Mesendoderm (in vitro differentiated cells): ENCODE measurements at places on chromosomes 3 and 15.

GRCh38 chr15:99478977-99479376, 86.8 kb upstream of the MEF2A start:
- peaks cover 5% of the 10 kb centered on the region for H3K4me1 ChIP-seq
- no peak overlapping the region for H3K27ac ChIP-seq
- H3K36me3 ChIP-seq: no peaks in the 10 kb centered on the region
- no peak for DNase-seq
- H3K4me3 ChIP-seq: no peak overlapping the region

- H3K4me1 ChIP-seq: no peaks in the 10 kb centered on the region
- no peak overlapping the region for H3K27ac ChIP-seq
- H3K36me3 ChIP-seq: no peaks in the 10 kb centered on the region
- H3K27me3 ChIP-seq: no peaks in the 10 kb centered on the region
Measured at GRCh38 chr15:53512029-53512428, 247.4 kb downstream of the WDR72 start.

DNA sequence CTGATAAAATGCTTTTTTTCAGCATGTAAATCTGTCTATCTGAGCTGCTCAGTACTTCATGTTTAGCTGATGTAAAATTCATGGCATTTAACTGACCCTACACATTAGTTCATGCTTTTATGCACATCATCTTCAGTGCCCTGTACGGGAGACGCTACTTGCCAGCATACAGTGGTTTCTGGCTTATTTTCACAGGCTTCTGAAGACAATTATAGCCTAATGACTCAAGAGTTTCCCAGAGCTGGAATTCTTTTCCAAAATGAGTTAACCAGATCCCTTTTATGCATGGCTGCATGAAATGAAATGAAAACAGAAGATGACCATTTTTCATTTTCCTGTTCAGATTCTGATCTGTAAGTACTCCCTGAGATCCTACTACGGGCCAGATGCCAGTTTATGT, 1061.5 kb downstream of the ROBO2 start:
- H3K4me1 ChIP-seq: no peaks in the 10 kb centered on the region
- no peak overlapping the region for H3K4me3 ChIP-seq
- H3K36me3 ChIP-seq: no peaks in the 10 kb centered on the region
- H3K27me3 ChIP-seq: no peaks in the 10 kb centered on the region
- DNase-seq: no peak

GRCh38 chr3:73718326-73719110, 93.8 kb upstream of the PDZRN3 start:
- no peaks in the 10 kb centered on the region for H3K27me3 ChIP-seq

- peak; percentile 77 for DNase-seq
- peaks cover 14% of the 10 kb centered on the region for H3K36me3 ChIP-seq
- no peak overlapping the region for H3K27ac ChIP-seq
- no peaks in the 10 kb centered on the region for H3K4me1 ChIP-seq
- H3K27me3 ChIP-seq: no peaks in the 10 kb centered on the region
Measured at GRCh38 chr15:43769584-43770228, 7.1 kb downstream of the ELL3 start.

GRCh38 chr3:65508750-65509422, 529.8 kb downstream of the MAGI1 start:
- no peak overlapping the region for H3K4me3 ChIP-seq
- no peaks in the 10 kb centered on the region for H3K4me1 ChIP-seq
- H3K27me3 ChIP-seq: no peaks in the 10 kb centered on the region
- no peak overlapping the region for H3K27ac ChIP-seq
- peak; percentile 41 for DNase-seq
- H3K36me3 ChIP-seq: no peaks in the 10 kb centered on the region

DNA sequence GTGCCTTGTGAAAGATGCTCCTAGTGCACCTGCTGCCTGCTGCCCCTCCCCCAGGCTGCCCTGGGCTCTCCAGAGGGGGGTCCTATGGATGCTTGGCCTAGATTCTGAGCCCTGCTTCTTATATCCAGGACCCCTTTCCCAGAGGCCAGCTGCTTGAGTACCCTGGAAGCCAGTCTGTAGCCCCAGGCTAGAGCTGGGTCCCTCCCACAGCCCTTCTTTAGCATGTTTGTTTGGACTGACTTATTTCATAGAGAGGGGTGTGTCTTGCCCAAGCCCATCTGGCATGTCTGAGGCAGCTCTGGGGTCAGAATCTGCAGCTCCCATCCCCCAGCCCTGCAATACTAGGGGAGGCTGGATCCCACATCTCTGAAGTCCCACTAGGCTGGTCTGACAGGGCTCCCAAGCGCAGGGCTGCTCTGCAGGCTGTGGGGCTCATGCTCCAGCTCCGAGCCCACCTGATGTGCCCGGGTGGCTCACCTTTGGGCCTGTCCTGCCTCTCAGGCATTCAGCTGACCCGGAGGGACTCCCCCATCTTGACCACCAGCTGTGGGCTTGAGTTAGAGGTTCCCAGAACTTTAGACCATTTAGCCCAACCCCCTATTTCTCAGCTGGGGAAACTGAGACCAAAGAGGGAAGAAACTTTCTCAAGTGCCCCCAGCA, 3.1 kb downstream of the CHRNB4 start:
- no peak overlapping the region for H3K27ac ChIP-seq
- no peaks in the 10 kb centered on the region for H3K27me3 ChIP-seq

DNA sequence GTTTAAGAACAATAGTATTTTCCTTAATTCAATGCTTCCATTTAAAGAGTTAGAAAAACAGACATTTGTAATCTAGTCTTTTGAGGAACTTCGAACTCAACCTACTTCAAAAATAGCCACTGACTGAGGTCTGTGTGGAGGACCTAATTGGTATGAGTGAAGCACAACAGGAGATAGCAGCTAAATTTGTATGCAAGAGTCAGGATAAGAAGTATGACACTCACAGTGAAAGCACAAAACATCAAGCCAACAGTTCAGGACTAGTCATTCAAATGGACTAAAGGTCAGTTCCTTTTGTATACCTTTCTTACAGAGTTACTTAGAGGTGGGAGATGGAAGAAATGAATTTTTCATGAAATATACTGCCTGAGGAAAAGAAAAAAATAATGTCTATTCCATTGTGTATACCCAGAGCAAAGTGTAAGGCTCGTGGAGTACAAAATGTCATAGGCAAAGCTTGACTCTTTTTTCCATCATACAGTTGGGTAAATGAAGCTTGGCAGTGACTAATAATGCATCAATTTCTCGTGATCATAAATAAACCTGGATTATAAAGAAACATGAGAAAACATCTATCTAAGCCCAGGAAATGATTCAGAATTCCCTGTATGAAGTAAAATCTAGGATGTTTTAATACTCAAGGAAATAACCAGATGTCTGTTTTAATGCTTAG, 1005.2 kb upstream of the CADM2 start:
- no peak overlapping the region for H3K4me3 ChIP-seq
- no peaks in the 10 kb centered on the region for H3K27me3 ChIP-seq
- no peaks in the 10 kb centered on the region for H3K36me3 ChIP-seq
- DNase-seq: no peak
- no peaks in the 10 kb centered on the region for H3K4me1 ChIP-seq

GRCh38 chr3:138935863-138936740, 10.8 kb downstream of the FOXL2 start:
- peaks cover 3% of the 10 kb centered on the region for H3K4me1 ChIP-seq
- DNase-seq: peak; percentile 82
- H3K36me3 ChIP-seq: no peaks in the 10 kb centered on the region
- no peak overlapping the region for H3K27ac ChIP-seq
- H3K27me3 ChIP-seq: peaks cover 40% of the 10 kb centered on the region

GRCh38 chr3:122576174-122576940, 1.1 kb upstream of the PARP15 start:
- DNase-seq: no peak
- no peak overlapping the region for H3K4me3 ChIP-seq
- no peaks in the 10 kb centered on the region for H3K4me1 ChIP-seq
- no peaks in the 10 kb centered on the region for H3K36me3 ChIP-seq
- H3K27ac ChIP-seq: no peak overlapping the region

DNA sequence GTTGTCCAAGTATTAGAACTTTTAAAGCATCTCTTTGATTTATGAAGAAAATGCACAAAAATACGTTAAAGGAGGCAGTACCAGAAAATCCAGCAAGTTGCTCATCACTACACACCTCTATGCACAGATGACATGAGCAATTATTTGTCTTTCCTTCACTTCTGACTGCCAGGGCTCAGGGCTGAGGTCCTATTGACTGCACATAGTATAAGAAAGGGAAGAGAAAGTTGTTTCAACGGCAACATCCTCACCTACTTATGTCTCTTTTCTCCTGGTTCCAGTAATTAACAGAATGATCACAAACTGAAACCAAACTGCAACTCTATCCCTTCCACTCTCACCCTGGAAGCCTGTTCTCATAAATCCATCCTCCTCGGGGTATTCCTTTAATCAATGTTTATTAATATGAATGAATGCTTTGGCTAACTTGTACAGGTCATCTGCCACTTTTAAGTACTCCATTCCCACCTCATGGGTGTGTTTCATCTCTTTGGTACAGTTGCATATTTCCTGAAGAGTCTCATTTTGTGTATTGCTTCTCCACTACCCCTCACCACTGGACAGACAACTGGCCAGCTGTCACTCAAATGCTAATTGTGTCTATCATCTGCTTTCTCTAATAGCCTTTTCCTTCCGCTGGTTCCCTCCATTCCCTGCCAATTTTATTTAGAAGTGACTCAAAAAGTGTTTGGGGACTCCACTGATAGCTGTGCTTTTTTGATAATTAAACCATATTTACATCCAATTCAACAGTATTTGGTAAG, 34.5 kb downstream of the RAB27A start:
- no peaks in the 10 kb centered on the region for H3K27me3 ChIP-seq
- no peak overlapping the region for H3K4me3 ChIP-seq
- H3K27ac ChIP-seq: no peak overlapping the region
- peaks cover 5% of the 10 kb centered on the region for H3K4me1 ChIP-seq
- no peaks in the 10 kb centered on the region for H3K36me3 ChIP-seq

DNA sequence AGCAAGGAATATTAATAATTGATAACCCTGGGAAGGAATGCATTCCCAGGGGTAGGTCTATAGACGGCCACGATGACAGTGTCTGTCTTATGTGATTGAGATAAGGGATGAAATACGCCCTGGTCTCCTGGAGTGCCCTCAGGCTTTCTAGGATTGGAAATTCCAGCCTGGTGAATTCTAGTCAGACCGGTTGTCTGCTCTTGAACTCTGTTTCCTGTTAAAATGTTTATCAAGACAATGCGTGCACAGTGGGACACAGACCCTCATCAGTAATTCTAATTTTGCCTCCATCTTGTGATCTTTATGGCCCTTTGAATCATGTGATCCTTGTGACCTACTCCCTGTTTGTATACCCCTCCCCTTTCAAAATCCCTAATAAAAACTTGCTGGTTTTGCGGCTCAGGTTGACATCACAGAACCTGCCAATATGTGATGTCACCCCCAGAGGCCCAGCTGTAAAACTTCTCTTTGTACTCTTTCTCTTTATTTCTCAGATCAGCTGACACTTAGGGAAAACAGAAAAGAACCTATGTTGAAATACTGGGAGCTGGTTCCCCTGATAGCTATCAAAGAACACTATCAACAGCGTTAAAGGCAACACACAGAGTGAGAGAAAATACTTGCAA, 183.3 kb downstream of the PDE8A start:
- H3K36me3 ChIP-seq: no peaks in the 10 kb centered on the region
- H3K27ac ChIP-seq: no peak overlapping the region
- H3K4me3 ChIP-seq: no peak overlapping the region

DNA sequence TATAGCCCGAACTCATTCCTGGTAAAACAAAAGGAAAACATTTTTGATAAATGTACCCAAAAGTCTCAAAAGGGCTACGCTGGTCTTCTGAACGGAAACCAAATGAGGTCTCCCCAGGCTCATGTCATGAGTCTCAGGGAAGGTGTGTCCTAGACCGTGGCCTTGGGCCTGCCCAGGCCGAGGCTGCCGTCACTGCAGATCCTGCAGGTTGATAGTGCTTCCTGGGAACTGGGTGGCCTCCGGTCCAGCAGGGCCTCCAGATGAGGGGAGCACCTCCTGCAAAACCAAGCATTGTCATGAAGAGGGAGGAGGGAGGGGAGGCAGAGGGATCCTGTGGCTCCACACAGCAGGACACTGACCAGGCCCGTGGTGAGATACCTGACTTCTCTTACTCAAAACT, 37.5 kb downstream of the ZXDC start:
- H3K4me3 ChIP-seq: no peak overlapping the region
- H3K27ac ChIP-seq: no peak overlapping the region
- DNase-seq: no peak
- H3K27me3 ChIP-seq: no peaks in the 10 kb centered on the region
- no peaks in the 10 kb centered on the region for H3K4me1 ChIP-seq
- H3K36me3 ChIP-seq: peaks cover 1% of the 10 kb centered on the region

DNA sequence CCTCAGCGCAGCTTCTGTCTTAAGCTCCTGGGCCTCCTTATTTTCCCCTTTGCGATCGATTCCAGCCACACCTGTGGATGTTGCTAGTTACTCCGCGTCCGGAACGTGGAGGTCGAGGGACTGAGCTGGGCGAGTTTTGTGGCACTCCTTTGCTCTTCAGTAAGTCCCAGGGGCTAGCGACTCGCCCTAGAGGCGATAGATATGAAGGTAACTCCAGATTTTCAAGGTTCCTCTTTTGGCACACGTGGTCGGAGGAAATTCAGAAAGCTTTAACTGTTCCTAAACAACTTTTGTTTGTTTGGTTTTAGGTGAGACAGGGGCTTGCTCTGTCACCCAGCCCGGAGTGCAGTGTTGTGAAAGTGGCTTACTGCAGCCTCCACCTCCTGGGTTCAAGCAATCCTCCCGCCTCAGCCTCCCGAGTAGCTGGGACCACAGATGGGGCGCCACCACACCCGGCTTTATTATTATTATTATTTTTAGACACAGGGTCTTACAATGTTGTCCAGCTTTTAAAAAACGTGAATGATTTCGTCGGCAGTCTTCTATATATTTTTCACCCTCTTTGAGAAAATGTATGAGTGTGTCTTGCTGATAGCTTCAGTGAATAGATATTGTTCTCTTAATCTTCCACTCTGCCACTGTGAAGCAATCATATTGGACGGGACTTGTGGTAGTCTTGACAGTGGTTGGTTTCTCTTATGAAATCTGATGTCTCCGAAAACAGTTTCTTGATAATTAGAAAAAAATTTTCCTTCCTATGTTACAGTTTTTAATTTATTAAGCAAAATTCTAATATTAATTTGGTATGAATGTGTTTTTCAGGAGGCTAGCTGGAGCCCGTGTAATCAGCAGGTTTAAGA, 785 bp downstream of the MFSD1 start:
- H3K27ac ChIP-seq: no peak overlapping the region
- H3K4me1 ChIP-seq: no peaks in the 10 kb centered on the region
- peak overlapping the region; percentile 76 for H3K4me3 ChIP-seq
- no peak for DNase-seq

GRCh38 chr3:39410893-39411292, 4.4 kb downstream of the RPSA start:
- H3K4me3 ChIP-seq: no peak overlapping the region
- DNase-seq: no peak
- H3K36me3 ChIP-seq: peaks cover 31% of the 10 kb centered on the region
- no peak overlapping the region for H3K27ac ChIP-seq

DNA sequence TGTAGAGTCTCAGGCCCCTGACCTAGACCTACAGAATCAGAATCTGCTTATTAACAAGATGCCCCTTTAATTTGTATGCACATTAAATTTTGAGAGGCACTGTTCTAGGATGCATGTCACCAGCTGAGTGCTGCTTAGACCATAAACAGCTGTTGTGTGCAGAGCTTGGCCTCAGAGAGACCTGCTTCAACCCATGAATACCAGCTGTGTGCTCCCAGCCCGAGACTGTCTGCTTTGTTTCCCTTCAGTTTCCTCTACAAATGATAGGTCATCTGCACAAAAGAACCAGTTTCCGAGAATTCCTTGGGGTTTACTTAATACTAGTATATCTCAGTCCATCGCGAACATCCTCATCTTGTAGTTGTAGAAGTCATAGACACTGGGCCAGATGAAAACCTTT, 158.5 kb upstream of the PFN2 start:
- H3K4me1 ChIP-seq: peaks cover 13% of the 10 kb centered on the region
- H3K36me3 ChIP-seq: no peaks in the 10 kb centered on the region
- no peak for DNase-seq
- H3K27me3 ChIP-seq: no peaks in the 10 kb centered on the region
- no peak overlapping the region for H3K4me3 ChIP-seq
